ENCODE measurements at places on chromosomes 11 and 22. TPM values are rescaled to one million over a fixed set of nuclear protein-coding genes. Genes with fewer than 3 reads are reported as not detected.

Gene TOMT
- not detected for total RNA-seq

Gene CCDC15
- 11.4 TPM for total RNA-seq

Gene SHISAL1
- total RNA-seq: 1.6 TPM

Gene RFPL2
- not detected for total RNA-seq

Gene PRSS23
- 144 TPM for total RNA-seq

Gene VSIG10L2
- 0.10 TPM for total RNA-seq

Gene OR52H1
- total RNA-seq: not detected

Gene SLC15A3
- 5.8 TPM for total RNA-seq

Gene HBG1
- total RNA-seq: not detected

Gene FBXO3
- 35.7 TPM for total RNA-seq

Gene CFAP300
- total RNA-seq: 3.2 TPM

Gene MS4A15
- not detected for total RNA-seq

Measured in RPMI7951 (cell line).